ENCODE measurements at places on chromosomes 11 and 22.

DNA sequence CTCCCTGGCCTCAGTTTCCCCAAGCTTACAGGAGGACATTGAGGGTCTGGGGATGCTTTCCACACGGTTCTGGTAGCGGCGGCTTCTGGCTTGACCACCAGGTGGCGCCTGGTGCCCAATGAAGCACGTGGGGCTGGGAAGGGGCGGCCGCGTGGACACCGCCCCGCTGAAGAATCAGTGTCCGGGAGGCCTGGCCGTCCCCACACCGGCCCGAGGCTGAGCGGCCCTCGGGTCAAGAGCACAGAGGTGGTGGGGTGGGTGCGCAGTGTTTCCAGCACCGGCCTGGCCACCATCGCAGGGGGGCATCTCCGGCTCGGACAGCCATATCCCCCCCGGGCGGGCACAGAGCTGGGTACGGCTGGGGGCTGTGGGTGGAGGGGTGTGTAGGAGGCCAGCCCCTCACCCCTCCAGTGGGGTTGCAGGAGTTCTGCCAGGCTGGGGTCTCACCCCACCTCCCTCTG is 27.8 kb upstream of the PPARA start:
- DNase-seq = no peak

GRCh38 chr11:70547386-70547785 is 149.1 kb downstream of the CTTN start:
- DNase-seq = no peak

GRCh38 chr11:92500453-92500852 is 275.8 kb downstream of the FAT3 start:
- DNase-seq = no peak

- no peak for DNase-seq
These were observed 3.3 kb downstream of the TCN2 start for GRCh38 chr22:30610299-30610698.
